ENCODE measurements at places on chromosomes 11 and 22.

- DNase-seq, result no peak
Observed at GRCh38 chr11:115659061-115659963, 155.1 kb upstream of the CADM1 start.

- DNase-seq, result no peak
Observed at GRCh38 chr11:82092904-82093303, 640.8 kb downstream of the FAM181B start.

DNA sequence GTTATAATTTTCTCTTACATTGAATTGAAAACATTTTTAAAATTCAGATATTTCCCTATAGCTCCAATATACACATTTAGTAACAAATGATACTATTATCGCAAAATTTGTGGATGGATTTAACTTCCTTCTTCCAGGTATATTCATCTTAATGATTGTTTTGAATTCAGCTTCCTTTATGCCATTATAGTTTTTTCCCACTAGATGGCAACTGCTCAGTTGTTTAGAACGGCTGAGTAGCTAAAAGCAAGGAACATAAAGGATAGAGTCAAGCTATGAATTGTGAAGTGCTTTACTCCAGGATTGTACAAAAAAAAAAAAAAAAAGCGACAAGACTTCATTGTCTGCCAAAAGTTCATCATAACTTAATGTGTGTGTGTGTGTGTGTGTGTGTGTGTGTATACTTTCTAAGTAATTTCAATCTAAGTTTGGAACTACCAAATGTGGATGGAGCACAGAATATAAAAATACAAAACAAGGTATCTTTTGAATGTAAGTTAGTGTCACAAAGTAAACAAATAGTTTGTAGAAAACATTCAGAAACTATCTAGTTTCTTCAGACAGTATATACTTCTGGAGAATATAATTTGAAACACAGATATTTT lies 846.4 kb downstream of the DLG2 start:
- no peak for DNase-seq

DNA sequence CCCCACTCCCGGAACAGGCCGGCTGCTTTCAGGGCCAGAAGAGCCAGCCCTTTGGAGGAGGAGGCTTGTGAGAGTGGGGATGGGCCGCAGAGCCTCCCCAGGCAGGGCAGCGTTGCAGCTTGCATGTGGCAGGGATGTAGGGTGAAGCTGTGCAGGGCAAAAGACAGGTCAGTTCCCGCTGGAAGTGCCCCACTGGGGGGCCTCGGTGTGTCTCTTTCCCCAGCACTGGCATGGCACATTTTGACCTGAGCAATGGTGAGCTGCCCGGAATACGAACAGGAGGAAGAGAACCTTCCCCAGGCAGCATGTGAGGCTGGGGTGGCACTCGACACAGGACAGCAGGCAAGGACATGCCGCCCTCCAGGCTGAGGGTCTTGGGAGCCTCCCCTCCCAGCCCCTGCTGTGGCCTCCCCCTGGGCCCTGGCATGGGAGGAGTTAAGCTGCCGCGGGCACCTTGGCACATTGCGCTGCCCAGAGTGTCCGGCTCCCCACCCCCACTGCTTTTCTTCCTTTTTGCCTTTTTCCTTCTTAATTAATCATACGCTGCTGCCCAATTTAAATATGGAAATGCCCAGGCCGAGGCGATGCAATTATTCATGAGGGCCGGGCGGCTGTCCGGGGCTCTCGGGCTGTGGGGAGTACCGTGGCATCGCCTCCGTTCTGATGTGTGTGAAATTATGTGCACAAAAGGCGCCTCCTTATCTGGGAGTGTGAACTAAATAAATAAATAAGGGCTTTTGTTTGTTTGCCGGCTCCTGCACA lies 76.0 kb upstream of the WNT7B start:
- DNase-seq, result peak; percentile 63

GRCh38 chr11:78426845-78427244 lies 9.2 kb upstream of the GAB2 start:
- no peak for DNase-seq

DNA sequence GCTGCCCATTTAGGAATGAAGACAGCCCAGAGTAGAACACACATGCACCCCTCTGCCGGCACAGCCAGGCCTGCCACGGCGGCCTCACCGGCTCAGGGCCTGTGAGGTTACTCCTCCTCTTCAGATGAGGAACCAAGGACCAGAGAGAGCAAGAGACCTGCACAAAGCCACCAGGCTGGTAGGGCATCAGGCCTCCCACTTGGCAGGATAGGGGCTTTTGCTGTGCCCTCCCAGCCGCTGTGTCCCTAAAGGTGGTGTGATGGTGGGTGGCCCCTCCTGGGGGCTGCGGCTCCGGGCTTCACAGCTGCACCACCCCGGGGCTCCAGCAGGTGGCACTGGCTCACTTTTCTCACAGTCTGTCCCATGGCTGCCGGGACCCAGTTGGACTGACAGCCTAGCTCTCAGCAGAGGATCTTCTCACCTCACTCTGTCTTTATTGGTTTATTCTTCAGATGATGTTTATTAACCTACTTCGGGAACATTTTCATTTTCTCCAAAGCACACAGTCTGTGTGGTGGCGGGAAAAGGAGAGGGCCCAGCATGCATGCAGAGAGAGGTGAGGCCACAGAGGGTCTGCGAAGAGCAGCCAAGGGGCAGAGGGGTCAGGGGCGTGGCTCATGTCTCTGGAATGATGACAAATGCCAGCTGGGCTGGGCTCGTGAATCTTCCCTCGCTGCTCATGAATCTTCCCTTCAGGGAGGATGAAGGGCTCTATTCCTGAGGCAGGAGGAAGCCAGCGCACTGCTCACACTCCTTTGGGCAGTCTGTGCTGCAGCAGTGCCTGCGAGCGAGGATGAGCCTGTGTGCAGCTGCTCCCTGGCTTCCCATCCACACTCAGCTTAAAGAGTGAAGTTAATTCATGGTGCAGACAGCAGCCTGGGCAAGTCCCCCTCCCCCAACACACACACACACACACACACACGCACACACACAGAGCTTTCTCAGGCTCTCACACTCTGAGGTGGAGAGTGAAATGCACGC lies 101.1 kb upstream of the PITPNB start:
- DNase-seq, result no peak

DNA sequence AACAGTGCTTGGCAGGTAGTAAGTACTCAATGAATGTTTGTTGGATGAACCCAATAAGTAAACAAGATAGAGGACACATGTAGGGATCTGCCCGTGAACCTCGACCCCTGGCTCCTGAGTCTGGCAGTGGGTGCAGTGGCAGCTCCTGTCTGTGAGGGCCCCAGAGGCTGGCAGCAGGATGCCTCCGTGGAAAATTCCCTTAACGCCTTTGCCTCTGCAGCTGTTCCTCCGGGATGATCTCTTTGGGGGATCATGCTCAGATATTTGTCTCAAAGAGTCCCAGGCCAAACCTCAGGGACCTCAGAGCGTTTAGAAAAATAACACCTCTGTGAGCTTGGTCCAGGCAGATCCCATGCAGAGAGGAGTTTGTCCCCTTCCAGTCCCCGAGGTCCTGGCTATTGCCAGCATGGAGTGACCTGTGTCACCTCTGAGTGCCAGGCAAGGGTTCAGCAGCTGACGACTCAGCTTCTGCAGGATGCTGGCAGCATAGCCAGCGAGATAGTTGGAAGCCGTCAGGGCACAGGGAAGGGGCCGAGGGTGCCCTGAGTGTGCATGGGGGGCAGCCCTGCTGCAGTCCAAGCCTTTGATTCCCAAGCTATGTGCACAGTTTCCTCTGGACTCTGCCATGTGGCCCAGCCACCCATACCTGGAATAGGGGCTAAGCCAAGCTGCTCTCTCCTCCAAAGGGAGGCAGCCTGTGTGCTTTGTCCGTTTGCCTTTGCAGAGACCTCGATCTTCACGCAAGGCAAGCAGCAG lies 613 bp upstream of the MCHR1 start:
- DNase-seq, result no peak

DNA sequence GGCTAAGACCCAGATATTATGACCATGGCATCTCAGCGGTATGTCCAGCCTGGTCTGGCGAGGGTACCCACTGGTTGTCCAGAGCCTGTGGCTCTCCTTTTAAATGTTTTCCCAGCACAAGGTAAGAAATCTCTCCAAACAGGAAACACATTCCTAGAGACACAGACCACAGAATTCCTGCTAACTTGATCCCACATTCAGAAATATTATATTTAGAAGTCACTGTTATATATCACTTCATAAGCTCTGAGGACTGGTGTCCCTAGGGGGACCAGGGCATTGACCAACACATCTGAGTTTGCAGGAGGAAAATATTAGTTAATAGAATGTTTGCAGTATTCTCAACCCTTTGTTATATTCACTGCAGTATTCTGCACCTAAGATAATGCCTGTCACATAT lies 23.1 kb downstream of the TMPRSS13 start:
- no peak for DNase-seq

DNA sequence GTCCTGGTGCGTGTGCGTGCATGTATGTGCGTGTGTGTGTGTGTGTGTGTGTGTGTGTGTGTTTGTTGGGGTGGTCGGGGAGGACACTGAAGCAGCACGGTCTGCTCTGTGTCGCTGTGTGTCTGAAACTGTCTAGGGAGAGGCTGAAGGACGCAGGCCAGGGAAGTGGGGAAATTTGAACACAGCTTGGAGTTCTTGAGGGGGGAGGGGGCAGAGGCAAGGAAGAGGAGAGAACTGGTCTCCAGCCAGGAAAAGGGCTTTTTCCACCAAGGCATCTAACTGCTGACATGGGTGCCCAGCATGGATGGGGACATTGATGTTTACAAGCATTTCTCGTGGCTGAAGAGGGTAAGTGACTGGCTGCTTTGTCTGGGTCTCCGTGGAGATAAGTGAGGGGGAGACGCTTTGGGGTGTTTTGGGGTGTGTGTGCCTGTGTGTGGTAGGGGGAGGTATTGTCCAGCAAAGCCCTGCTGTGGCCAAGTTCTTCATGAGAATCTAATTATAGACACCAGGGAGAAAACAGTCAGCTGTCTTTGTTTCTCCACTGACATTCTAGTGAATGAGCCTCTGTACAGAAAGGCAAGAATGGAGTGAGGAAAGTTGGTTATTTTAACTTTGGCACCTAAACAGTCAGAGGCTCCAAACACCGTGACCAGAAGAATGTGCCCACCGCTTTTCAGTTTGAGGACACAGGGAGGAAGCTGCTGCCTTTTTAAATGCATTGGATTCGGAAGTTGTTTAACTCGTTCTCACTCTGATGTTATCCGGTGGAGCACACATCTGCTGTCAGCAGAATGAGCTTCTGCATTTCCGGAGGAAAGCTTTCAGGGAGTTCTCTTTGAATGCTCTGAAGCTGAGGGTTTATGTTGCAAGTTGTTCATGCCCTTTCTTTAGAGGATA lies 63.7 kb downstream of the PPFIBP2 start:
- DNase-seq, result no peak

GRCh38 chr11:100857236-100858005 lies 170.3 kb downstream of the ARHGAP42 start:
- DNase-seq, result no peak

GRCh38 chr11:102546427-102546826 lies 15.9 kb upstream of the MMP7 start:
- DNase-seq, result no peak

- DNase-seq, result no peak
Observed at GRCh38 chr11:17748761-17749721, 14.5 kb downstream of the KCNC1 start.

- no peak for DNase-seq
Observed at GRCh38 chr11:74001822-74002286, 7.0 kb downstream of the UCP3 start.

GRCh38 chr11:71395774-71396173 lies 52.4 kb downstream of the DHCR7 start:
- DNase-seq, result no peak
